Caco-2 (cell line): ENCODE measurements at places on chromosomes 4 and X.

DNA sequence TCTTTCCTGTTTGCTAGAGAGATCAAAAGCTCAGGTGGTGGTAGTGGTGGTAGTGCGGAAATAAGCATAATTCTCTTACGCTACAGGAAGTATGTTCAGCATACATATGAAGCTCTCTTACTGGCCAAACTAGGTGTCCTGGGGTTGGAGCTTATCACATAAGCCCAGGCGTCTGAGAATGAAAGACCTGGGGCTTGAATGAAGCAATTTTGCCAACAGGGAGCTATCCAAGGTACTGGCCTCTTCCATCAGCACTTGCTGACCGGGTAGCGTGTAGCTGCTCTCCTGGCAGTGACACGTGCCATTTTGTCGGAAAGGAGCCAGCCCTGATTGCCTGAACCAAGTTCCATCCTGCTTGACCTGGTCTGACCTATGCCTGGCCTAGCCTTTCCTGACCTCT is 65.9 kb upstream of the HPF1 start:
- DNase-seq: peak; percentile 49

GRCh38 chr4:102817021-102817605 is 10.2 kb downstream of the UBE2D3 start:
- DNase-seq: no peak

- no peak for DNase-seq
These were observed 34.4 kb upstream of the EFNB1 start for GRCh38 chrX:68794461-68794860.

GRCh38 chr4:25970226-25970675 is 56.2 kb downstream of the SMIM20 start:
- no peak for DNase-seq

DNA sequence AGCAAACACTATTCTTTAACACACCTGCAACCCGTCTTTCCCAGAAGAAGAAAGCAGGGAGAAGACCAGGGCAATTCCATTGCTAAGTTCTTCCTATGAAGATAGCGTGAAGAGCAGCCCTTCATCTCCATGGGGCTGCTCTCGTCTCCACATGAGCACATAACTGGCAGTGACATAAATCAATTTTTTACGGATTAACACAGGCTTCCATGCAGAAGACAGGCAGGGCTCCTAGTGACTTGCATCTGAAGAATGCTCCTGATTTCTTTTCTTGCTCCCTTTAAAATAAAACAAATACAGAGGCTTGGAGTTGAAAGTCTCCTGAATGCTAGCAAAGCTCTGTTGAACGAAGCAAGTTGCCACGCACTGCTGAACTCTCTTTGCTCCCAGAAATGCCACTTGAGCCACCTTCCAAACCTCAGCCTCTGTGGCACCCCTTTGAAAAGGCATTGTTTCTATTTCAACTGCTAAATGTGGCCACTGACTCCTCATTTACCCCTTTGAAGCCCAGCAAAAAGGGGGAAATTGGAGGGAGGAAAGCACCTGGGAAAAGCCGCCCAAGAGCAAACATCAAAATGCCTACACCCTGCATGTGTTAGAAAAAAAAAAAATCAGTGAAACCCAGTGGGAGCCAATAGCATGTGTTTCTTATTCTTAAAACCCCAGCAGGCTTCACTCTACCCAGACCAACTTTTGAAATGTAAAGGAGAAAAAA is 383.7 kb downstream of the IDS start:
- no peak for DNase-seq

DNA sequence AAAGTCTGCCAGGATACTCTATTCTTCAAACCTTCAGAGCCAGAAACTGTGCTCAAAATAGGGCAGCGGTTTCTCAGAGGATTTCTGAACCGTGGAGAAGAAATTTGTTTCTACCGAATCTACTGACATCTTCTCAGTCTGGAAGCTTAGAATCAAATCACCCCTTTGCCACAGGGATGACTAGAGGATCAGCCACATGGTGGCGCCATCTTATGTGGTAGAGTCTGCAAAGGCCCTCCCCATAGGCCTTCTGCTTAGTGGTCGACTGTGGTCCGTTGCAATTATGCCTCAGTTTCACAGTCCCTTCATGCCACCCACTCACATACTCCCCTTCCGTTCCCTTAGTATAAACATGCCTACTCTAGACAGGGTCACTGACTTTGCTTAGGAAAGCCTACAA is 680.7 kb upstream of the SPANXN1 start:
- DNase-seq: no peak

- no peak for DNase-seq
These were observed 101.9 kb upstream of the BCOR start for GRCh38 chrX:40199704-40200103.

- DNase-seq: no peak
These were observed 208.5 kb upstream of the FAT1 start for GRCh38 chr4:186932196-186932595.

DNA sequence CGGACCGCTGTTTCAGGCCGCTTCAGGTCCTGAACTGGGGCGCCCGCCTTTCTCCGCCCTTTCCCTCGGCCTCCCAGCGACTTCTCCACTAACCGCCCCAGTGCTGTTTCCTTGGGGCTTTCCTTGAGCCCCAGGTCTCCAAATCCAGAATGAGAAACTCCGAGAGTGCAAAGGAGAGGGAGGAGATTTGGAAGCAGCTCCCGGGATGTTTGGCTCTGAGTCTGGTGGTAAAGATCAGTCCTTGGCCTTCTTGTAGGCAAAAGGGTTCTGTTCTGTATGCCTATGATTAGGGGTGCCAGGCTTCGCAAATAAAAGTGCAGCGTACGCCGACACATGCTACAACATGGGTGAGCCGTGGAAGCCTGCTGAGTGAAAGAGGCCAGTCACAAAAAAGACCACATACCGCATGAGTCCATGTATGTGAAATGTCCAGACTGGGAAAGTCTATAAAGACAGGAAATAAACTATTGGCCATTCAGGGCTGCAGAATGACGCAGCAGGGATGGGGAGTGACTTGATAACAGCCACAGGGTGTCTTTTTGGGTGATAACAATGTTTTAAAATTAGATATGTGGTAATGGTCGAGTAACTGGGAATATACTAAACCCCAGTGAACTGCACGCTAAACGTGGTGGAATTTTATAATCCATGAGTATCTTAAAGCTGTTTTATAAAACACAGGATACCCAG is 99.8 kb downstream of the TRAPPC11 start:
- DNase-seq: no peak

DNA sequence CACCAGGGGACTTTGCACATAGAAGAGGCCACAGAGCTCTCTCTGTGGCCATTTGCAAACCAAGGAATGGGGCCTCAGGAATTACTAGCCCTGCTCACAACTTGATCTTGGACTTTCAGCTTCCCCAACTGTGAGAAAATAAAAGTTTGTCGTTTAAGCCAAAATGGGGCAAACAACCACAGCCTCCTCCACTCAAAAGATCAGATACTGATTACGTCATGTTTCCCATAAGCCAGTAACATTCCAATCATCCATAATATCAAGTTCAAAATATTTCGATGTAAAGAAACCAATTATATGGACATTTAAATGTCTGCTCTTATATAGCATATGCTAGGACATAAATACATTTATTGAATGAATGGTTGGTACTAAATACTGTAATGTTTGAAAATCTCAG is 307.5 kb upstream of the HAND2 start:
- no peak for DNase-seq

GRCh38 chrX:24145303-24146186 is 4.0 kb upstream of the ZFX start:
- DNase-seq: no peak

- DNase-seq: no peak
These were observed at the start of gene EPGN for GRCh38 chr4:74308215-74308614. Gene EPGN, plus strand, starts transcription at chr4:74308470. Its CDS starts 64 bp downstream, at chr4:74308534.

DNA sequence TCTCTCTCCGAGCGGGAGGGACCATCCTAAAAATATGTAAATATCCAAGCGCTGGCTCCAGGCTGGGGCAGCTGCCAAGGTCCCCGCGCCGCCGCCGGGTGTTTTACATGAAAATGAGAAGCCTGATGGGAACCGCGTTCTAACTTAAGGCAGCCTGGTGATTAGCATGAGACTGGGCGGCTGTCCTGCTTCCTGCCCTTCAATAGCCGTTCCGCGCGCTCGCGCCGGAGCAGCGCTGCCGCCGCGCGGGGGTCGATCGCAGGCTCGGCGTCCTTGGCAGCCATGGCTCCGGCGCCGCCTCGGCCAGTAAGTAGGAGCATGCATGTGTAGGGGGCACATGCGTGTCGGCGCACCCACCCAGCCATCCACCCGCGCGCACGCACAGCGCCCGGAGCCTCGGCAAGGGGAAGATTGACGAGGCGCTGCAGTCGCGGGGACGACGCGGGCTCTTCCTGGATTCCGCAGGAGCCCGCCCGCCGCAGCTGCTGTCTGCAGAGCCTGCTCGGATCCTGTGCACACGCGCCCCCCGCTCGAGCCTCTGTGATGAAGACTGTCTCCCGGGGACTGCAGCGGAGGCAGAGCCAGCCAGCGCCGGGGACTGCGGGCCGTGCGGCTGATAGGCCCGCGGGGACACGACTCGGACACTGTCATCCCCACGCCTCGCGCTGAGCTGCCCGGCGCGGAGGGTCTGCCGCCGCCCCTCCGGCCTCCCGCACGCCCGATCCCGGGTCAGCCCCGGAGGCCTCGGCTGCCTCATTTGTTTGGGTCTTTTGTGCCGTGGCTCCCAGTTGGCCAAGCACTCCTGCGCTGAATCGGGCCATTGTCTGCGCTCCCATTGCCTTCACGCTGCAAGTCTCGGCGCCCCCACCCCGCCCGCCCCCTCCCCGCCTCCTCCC is 734 bp downstream of the STOX2 start:
- DNase-seq: no peak

DNA sequence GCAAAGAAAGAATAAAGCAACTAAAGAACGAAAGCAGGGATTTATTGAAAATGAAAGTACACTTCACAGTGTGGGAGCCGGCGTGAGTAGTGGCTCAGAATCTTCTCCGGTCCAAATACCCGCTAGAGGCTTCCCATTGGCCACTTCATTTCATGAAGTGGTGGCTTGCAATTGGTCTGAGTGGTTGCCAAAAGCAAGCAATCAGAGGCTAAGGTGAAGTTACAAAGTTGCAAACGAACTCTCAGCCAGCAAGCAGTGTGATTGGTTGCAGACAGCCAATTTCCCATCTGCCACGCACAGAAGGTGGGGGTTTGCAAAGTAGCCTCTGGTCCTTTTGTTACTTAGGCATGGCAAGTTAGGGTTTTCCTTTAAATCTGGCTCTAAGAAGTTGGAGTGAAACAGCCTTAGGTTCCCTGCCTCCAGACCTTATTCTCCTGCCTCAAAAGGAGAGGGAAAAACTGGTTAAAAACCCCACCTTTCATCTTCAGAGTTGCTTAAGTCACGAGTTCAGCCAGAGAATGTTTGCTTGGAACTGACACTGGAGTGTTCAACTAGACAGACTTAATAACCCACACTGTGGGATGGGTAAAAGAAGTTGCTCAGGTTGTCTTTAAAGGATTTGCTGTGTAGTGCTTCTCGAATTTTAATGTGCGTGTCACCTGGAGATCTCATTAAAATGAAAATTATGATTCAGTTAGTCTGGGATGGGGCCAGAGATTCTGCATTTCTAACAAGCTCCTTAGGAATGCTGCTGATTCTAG is 6.9 kb upstream of the CLOCK start:
- DNase-seq: peak; percentile 5

GRCh38 chr4:8144359-8144758 is 14.3 kb downstream of the ABLIM2 start:
- DNase-seq: no peak

GRCh38 chr4:21380861-21381260 is 567.7 kb downstream of the KCNIP4 start:
- no peak for DNase-seq
